ENCODE measurements at places on chromosomes 7 and 10. TPM values are rescaled to one million over a fixed set of nuclear protein-coding genes. Genes with fewer than 3 reads are reported as not detected.

Gene NAPEPLD
- total RNA-seq = 5.8 TPM

Gene CYP3A4
- total RNA-seq = not detected

GRCh38 chr7:63054191-63054661 lies 944.4 kb upstream of the ZNF722 start:
- DNase-seq = no peak

- no peak for DNase-seq
These were observed 447.1 kb downstream of the MDFIC start for GRCh38 chr7:115368998-115369397.

Gene NANOS1
- total RNA-seq = 1.9 TPM

DNA sequence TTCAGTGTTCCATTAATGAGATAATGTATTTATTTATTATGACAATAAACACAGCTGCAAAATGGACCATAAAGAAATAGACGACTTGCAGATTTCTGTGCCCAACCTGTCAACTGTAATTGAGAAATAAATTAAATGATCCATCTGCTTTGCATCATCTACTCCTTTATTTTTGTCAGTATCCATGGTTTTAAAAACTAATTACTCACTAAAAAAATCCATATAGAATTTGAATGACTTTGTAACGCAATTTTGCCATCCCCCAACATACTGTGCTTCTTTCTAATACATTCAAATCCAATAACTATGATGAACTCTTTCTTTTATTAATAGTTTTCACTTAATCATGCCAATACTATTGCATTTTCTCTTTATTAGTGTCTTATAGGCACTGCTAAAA lies 388.5 kb upstream of the SORCS1 start:
- no peak for DNase-seq

DNA sequence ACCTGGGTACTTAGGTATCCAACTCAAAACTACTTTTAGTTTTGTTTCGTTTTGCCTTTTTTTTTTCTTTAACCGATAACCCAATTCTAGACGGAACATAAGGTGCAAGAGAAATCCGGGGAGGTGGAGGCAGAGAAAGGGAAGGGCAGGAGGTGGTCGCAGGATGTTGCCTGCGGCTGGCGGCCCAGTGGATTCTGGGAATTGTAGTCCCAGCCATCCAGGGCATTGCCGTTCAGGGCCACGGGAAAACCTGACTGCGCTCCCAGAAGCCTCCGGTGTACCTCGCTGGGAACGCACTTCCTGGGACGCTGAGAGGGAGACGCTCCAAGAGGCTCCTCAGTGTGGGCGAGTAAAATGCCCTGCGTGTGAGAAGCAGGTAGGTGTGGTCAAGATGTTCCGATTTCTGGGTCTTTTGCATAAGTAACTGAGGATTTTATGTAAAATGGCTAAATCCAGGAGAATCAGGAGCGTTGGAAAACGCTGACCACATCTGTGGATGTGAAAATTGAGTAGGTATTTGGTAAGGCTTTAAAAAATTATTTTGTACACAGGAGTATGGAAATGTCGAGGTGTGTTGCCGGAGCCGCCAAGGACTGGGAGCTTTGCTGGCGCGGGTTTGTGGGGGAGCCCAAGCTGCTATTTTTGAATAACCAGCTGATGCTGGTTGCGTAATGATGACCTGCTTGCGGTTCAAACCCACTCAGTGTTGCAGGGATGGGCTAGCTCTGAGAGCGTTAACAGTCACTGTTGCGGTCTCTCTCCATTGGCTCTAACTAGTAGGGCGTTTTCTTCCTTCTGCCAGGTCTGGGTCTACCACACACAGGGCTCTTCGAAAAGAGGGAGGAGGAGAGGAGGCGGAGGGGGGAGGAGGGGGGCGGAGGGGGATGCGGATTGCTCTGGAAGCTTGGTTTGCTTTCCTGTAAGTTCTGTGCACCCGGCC lies at the start of gene CLDN12:
CLDN12 (plus strand) TSS at position 288 of the 940 bp plus-strand sequence. CDS start 9,216 bp downstream, outside the sequence.
- DNase-seq = peak; percentile 98

Gene NKX1-2
- total RNA-seq = not detected

DNA sequence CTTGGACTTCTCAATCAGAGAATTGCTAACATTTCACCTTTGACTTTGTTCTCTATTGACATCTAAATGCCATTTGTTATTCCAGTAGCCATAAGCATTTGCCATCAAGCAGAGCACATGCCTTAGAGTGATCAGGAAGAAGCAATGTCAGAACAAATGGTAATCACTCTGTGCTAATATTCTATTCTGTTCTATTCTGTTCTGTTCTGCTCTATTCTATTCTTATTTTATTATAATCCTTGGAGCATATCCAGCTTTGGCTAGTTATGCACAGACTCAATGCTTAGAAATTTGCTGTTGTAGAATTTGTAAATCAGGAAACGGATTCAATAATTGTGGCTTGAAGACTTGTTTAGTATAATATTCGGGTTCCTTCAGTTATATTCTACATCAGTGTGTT lies 175.4 kb downstream of the EXOC4 start:
- DNase-seq = no peak

- no peak for DNase-seq
These were observed 71.4 kb upstream of the ZNF722 start for GRCh38 chr7:63927261-63927660.

Gene MRC1
- under 0.01 TPM for total RNA-seq

Gene IFIT3
- total RNA-seq = 90.2 TPM

DNA sequence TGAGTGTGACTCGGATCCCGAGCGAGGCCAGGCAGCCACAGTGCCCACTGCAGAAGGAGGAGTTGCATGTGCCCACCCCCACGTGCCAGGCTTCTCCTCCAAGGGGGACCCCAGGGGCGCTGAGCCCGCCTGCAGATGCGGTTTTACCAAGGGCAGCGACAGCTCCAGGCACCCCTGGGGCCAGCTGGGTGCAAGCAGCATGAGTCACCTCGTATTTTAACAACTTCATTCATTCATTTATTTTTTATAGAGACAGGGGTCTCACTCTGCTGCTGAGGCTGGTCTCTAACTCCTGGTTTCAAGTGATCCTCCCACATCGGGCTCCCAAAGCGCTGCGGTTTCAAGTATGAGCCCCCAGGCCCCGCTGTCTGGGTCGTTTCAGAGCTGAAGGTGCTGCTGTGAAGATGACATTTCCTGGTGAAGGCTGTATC lies 1.3 kb upstream of the FOXL3 start:
- DNase-seq = no peak

Gene KLLN
- total RNA-seq = 0.86 TPM

DNA sequence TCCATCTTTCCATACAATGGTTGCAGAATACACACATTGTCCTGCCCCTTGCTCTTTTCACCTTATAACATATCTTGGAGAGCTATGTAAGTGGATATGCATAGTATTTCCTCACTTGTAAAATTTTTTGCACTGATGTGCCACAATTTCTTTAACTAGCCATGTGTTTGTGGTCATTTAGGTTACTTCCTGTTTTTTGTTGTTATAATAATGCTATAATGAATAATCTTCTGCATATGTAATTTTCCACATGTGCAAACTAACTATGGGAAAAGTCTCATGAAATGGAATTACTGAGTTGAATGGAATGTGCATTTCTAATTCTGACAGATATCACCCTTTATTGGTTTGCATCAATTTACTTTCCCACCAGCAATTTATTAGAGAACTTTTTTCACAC lies 2.8 kb downstream of the TAS2R41 start:
- DNase-seq = peak; percentile 50

Gene ITPRID1
- not detected for total RNA-seq

Gene PRLHR
- not detected for total RNA-seq

- DNase-seq = no peak
These were observed 87.3 kb upstream of the INSIG1 start for GRCh38 chr7:155210356-155210755.

GRCh38 chr7:89798599-89798996 lies 355.7 kb upstream of the STEAP1 start:
- no peak for DNase-seq

DNA sequence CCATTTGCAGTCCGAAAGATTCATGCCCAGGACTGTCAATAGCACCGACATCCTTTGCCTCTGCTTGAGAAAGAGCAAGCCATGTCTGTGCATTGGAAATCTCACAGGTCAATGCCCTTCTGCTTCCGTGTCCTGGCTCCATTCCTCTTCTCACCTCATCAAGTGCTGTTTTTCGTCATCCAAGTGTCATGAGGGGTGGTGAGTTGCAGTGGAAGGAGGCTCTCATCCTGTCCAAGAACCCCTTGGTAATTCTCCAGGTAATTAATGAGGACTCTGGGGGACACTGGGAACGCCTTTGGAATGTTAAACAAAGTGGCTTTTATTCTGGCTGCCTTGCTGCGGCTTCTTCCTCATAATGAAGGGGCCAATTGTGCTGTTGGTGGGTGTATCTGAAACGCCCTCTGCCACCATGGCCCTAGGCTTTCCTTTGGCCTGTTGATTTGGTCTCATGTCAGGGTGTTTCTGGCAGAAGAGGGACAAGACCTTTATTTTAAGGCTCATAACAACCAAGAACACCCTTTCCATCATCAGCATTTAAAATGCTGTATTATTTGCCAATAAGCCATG lies 57.7 kb downstream of the PPP1R3C start:
- DNase-seq = peak; percentile 33

DNA sequence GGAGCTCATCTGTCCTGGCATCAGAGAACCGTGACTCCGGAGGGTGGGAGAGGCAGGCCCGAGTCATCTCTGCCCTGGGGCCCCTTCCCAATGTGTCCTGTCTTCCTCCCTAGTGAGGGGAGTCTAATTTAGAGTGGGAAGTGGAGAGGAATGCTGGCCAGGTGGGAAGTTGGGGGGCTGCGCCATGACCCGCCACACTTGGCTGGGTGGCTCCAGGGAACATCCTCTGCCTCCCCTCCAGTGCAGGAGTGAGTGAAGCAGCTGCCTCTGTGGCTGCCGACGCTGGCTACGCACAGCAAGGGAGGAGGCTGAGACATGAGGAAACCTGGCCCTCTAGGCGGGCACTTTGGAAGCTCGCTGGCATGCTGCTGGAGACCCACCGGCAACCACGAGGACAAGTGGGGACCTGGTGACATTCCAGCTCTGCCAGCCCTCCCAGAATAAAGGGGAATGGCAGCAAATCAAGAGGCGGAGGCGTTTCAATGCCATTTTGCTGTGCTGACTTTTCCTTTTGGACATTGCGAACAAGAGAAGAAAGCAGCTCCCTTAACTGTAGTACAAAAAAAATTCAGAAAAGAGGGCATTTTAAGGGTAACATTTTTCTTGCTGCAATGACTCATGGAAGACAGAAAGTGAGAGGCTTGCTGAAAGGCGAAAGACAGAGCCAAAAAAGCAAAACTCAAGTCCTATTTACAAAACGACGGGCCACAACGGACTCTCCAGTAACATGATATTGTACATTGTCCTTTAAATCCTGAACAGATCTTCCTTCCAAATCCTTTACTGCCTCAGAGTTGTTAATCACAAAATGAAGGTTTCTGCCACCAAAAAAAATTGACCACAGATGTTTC lies 121.2 kb upstream of the PITRM1 start:
- DNase-seq = peak; percentile 57

GRCh38 chr7:102326157-102326889 lies 29.9 kb downstream of the SPDYE6 start:
- no peak for DNase-seq

DNA sequence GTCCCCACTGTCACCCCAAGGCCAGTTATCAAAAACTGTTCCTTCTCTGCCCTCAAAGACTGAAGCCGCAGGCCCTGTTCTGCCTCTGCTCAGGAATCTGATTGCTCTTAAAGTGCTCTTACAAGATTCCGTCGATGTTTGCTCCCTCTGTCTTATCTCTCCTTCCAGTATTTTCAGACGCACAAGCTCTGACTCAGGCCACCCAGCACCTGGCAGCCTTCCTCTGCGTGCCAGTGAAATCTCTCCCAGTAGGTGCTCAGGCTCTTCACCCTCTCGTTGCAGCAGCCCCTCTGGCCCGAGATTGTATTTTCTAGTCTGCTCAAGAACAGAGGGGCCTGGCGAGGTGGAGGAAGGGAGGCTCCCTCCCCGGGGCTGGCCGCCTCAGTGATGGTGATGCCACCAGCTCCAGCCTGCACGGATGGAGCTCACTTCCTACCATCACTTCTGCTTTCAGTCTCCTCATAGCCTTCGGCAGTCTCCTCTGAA lies 276.2 kb downstream of the USP6NL start:
- peak; percentile 46 for DNase-seq

Gene LIPK
- not detected for total RNA-seq

DNA sequence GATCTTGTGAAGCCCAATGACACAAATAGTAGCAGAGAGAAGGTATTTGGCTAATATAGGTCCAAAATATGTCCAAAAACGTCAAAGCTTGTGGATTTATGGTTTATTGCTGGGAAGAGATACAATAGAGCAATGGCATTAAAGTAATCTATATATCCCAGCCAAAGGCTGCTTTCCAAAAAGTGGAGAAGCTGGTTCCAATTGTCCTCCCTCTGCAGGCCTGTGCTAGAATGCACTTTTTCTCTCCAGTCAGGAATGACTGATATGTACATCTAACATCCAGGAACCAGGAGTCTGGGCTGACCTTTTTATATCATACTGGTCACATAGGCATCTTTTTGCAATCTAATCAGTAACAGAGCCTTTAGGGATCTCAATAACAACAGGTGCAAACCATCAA lies 167.1 kb upstream of the FAM3C start:
- no peak for DNase-seq

DNA sequence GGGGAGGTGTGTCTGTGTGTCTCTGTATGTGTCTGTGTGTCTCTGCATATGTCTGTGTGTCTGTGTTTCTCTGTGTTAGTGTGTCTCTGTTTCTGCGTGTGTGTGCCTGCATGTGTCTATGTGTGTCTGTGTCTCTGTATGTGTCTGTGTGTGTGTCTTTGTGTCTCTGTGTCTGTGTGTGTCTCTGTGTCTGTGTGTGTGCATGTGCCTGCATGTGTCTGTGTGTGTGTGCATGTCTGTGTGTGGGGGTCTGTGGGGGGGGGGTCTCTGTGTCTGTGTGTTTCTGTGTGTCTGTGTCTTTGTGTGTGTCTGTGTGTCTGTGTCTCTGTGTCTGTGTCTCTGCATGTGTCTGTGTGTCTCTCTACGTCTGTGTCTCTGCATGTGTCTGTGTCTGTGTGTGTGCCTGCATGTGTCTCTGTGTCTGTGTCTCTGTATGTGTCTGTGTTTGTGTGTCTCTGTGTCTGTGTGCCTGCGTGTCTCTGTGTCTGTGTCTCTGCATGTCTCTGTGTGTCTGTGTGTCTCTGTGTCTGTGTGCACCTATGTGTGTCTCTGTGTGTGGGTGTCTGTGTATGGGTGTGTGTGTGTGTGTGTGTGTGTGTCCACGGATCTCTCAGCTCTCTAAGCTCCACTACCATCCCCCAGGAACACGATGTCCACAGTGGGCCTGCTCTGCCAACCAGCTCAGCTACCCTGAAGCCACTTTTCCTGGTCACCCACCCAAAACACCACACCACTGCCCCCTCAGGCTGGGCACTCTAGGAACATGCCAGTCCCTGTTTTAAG lies 41.7 kb downstream of the RASGEF1A start:
- no peak for DNase-seq

DNA sequence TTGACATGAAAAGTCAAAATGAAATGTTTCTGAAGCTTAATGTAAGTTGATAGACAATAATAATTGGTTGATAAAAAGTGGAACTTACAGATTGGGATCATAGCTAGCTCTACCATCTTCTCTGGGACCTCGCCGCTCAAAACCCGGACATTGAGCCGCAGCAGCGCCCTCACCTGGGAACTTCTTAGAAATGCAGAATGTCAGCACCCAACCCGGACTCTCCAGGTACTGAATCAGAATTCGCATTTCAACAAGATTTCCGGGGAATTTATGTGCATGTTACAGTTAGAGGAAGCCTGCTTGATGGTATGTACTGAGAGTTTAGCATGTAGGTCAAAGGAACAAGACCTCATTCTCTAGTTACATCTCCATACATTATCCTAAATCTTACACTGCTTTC lies 36.7 kb upstream of the ABLIM1 start:
- DNase-seq = peak; percentile 30
